Caki2 (cell line): ENCODE measurements at places on chromosomes 6 and 20. TPM values are rescaled to one million over a fixed set of nuclear protein-coding genes. Genes with fewer than 3 reads are reported as not detected.

IRF4 gene
- not detected in 2 replicates for total RNA-seq

ZBTB12 gene
- total RNA-seq, result 5.5 and 9.3 TPM in 2 replicates

NOX3 gene
- total RNA-seq, result not detected in 2 replicates

ELOVL2 gene
- 13.6 and 14.6 TPM in 2 replicates for total RNA-seq

DEFB124 gene
- not detected in 2 replicates for total RNA-seq

LAMA5 gene
- 59.3 and 63.3 TPM in 2 replicates for total RNA-seq

RIPOR2 gene
- total RNA-seq, result 2.3 and 13.6 TPM in 2 replicates

PKIB gene
- 45.8 and 89.3 TPM in 2 replicates for total RNA-seq

RSPO3 gene
- total RNA-seq, result 2.4 and 7.7 TPM in 2 replicates

DNA sequence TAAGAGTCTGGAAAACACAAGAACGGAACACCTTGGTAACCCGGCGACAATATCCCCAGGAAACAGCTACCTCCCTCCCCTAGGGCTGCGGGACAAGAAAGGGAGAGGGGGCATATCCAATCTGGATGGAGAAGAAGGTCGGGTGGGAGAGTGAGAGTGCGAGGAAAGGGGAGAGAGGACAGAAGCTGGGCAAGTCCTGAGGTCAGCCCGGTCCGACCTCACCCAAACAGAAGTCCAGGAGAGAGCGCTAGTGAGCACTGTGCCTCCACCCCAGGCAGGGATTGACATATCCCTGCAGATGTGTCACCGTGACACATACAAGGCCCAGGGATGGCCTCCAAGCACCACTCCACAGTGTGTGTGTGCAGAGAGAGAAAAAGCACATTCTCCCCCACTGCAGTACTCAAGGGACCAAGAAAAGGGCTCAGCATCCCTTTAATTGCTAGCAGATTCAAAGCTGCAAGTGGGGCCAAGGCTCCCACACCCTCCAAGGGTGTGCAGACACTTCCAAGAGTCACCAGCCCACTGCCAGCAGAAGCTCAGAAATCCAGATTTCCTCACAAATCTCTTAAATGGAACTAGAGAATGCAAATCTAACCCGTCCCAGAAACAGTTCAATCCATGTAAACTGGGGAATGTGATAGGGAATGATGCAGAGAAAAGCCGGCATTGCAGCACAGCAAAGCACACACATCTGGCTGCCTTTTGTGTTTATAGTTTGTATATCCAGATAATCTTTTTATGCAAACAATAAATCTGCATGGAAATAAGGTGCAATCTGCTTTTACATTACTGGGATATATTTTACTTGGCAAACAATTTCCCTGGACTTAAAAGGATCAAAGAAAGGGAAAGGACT is 3.1 kb downstream of the PXDC1 start:
- peak; percentile 64 for DNase-seq

DNA sequence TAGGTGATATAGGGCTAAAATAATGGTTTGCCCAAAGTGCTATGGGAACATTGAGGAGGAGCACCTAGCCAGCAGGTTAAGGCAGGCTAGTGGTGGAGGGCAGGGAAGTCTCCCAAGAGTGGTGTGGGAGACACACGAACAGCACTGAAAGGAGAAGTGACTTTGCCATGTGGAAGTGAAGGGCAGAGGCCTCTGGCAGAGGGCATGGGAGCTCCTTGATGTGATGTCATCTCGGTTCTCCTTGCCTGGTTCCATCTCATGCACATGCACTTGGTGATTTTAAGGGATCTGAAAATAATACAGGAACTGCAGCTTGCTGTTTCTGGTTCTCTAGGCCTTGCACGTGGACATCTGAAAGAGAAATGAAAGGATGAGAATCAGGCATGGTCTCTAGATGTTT is 4.7 kb upstream of the MAP3K4 start:
- no peak for DNase-seq

- DNase-seq, result no peak
These were observed 319.1 kb downstream of the CD83 start for GRCh38 chr6:14436592-14437132.

DNA sequence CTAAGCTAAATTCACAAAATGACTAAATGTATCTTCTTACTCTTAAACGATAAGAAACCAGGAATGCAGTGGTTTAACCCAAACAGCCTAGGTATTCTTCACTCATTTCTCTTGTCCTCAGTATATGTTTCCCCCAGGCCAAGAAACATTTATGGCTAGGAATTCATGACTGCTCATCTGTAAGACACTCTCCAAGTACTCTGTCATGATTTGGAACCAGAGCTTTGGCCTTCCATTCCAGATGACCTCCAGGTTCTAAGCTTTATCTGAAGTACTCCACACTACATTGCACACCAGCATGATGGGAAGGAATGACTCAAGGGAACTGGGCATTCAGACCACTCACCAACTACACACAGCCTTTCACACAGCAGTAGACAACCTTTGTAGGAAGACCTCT is 29.3 kb downstream of the NT5E start:
- DNase-seq, result no peak

GRCh38 chr6:20564777-20565176 is 30.5 kb downstream of the CDKAL1 start:
- DNase-seq, result no peak

- DNase-seq, result no peak
These were observed 72.1 kb downstream of the CCDC170 start for GRCh38 chr6:151565940-151566339.

DNA sequence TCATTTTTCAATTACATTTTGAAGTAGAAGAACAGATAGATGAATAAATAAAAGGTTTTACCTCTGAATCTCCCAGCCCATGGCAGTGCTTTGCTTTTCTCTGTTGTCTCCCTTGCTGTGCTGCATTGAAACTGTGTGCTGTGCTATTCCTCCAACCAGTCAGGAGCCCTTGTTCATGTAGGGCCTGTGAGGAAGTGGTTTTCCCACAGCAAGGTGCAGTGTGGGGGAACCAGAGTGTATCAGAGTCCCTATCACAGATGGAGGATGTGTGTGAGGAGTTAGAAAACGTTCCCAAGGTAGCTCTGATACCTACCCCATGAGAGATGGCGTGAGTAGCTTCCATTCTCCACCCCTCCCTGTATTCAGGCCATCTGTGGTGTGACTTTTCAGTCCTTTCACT is 72.8 kb upstream of the RALGAPA2 start:
- no peak for DNase-seq

DNA sequence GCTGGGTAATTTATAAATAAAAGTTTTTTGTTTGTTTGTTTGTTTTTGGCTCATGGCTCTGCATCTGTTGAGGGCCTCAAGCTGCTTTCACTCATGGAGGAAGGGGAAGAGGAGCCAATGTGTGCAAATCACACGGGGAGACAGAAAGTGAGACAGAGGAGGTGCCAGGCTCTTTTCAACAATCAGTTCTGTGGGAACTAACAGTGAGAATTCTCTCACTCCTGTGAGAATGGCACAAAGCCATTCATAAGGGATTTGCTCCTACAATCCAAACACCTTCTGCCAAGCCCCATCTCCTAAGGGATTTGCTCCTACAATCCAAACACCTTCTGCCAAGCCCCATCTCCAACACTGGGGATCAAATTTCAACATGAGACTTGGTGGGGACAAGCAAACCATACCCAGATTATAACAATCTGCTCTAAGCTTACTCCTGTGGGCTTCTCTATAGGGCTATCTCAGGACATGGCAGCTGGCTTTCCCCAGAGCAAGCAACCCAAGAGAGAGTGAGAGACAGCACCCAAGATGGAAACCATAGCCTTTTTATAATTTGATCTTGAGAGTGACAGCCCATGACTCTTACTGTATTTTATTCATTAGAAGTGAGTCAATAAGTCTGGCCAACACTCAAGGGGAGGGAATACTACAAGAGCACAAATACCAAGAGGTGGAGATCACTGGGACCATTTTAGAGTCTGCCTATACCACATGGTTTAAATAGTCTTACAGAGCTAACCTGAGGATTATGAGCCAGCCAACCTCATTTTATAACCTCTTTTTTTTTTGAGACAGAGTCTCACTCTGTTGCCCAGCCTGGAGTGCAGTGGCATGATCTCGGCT is 22.8 kb upstream of the LRRC1 start:
- DNase-seq, result no peak

DNA sequence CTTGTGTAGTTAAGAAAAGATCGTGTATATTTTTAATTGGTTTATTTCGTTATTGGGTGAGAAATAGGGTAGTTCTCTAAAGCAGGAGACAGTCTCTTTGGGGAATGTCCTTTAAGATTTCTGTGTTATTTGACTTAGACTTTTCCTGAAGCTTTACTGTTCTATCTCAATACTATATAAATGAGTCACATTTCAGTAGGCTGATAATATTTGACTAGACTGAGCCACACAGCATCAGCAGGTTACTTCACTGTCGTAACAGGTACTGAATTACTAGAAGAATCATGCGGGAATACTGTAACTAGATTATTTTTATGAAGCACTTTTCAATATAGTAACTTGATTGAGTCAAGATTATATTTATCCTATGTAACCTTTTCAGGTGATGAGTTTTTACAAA is 1.4 kb downstream of the SMAP1 start:
- peak; percentile 22 for DNase-seq

GRCh38 chr20:62576815-62577489 is 65.4 kb upstream of the SLCO4A1 start:
- peak; percentile 29 for DNase-seq

DNA sequence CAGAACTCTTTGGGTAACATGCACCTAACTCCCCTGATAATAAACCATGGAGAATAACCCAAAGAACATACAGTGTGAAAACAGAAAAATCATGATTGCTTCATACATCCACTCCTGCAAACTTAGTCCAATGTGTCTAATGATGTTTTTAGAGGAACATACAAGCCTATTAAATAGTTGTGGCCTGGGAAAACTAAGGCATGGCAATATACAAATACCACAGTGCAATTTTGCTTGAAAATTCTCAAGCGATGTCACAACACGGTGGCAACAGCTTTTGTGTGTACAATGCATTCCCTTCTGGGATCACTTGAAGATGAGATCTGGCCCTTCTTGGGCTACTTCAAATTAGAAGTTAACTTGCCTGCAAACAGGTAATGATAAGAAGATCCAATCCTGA is 16.7 kb downstream of the MAP3K5 start:
- no peak for DNase-seq

- DNase-seq, result no peak
These were observed 286.8 kb downstream of the CDH4 start for GRCh38 chr20:61538943-61539265.

DNA sequence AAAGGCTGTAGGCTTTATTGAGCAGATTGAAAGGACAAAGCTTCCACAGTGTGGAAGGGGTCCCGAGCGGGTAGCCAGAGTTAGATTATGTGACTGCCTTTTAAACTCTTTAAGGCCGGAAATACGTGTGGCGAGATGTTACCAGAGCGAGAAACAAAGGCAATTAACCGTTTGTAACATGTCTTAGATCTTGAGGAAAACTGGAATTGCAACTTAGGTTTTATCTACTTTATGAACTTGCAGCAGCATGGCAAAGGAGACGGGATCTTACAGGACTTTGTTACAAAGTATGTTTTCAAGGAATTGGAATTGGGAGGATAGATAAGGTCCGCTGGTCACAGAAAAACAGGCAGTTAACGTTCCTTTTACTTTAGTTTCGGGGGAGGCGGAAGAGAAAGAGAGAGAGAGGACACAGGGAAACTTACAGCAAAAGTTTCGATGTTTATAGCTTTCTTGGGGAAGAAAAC is 594.7 kb upstream of the ADGRB3 start:
- no peak for DNase-seq

- no peak for DNase-seq
These were observed 725 bp downstream of the BTBD3 start for GRCh38 chr20:11918391-11918845.
